ENCODE measurements at places on chromosomes 11 and 22. TPM values are rescaled to one million over a fixed set of nuclear protein-coding genes. Genes with fewer than 3 reads are reported as not detected.

The NPTXR gene
- 9.3 TPM for total RNA-seq

GRCh38 chr11:13993096-13993765, 30.7 kb downstream of the SPON1 start:
- no peak for DNase-seq

GRCh38 chr11:102410382-102410784, 42.2 kb downstream of the TMEM123 start:
- no peak for DNase-seq

DNA sequence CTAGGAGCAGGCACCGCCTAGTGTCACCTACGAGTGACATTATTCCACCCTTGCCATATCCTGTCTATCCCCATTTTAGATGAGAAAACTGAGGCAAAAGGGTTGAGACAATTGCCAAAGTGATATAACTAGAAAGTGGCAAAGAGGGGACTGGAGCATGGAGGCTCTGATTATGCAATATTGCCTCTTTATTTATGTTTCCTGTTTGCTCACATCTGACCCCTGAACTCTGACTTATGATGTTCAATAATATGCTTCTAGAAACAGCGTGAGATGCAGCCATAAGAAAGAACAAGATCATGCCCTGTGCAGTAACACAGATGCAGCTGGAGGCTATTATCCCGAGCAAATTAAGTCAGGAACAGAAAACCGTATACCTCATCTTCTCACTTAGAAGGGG, 7.7 kb downstream of the ELF5 start:
- DNase-seq, result no peak

DNA sequence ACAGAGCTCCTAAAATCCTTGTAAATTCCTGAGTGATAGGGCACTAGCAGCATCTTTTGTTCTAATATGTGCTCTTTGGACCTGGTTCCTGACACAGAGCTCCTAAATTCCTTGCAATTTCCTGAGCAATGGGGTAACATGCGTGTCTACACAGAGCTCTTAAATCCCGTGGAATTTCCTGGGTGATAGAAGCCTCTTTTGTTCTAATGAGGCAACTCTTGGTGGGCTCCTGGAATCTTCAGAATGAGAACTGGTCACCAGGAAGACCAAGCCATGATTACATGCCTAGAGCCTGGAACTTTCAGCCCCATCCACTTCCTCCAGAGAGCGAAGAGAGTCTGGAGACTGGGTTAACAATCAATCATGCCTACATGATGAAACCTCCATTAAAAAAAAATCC, 19.0 kb downstream of the RSF1 start:
- DNase-seq, result no peak

DNA sequence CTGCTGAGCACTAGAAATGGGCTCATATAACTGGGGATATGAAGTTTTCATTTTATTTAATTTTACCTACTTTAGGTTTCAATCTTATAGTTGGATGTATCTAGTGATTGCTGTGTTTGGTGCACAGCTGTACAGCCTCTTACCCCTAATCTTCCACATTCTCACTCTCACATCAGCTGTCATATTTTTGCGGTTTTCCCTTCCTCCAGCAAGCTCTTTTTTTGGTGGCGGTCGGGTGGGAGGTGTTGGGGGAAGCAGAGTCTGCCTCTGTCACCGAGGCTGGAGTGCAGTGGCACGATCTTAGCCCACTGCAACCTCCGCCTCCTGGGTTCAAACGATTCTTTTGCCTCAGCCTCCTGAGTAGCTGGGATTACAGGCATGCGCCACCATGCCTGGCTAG, 445.1 kb upstream of the ISX start:
- DNase-seq, result no peak
